A549 (cell line): ENCODE measurements at places on chromosomes 7 and 10.

DNA sequence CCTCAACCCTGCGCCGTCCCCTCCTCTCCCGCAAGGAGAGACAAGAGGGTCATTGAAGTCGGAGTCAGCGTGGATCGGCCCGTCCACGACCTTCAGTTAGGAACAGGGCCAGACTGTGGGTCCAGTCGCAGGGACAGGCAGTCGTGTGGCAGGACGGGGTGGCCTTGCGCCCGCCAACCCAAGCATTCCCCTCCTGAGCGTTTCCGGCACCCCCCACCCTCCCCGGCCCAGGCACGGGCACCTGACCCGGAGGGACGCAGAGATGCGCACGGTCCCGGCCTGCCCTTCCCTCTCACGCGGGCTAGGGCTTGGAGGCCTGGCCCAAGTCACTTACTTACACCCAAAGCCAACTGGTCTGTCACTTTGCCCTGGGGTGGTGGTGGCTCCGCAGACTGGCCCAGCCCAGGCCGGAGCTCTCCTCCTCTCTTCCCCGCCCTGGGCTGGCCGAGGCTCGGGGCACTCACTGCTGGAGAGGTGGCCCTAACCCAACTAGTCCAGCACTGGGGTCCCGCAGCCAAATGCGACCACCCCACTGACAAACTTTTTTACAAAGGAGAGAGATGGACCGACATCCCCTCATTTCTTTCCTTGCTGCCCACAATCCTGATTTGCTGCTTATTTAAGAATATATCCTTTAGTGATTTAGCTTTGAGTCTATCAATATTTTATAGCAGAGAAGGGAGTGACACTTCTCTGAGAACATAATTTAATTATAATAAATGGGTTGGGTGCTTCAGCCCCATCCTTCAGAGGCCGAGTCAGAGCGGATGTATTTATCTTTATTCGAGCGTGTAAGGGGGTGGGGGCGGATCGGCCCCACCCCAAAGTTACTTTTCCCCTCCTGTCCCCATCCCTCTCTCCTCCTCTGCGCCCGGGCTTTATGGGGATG is 1.2 kb upstream of the UNCX start:
- DNase-seq: no peak

DNA sequence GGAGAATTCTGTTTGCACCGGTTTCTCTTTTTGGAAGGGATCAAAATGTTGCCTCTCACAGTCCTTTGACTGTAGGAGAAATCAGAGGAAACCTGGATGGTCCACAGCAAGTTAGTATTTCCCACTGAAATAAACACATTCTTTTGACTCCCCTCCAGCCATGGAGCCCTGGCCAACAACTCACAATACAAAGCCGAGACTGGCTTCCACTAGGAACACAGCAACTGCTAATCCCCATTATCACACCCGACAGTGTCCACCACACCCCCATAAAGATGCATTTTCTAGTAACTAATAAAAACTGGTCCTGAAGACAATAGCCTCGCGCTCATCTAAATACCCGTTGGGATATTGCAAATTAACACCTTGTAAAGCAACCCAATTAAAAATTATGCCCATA is 798 bp upstream of the MACROH2A2 start:
- no peak for DNase-seq

DNA sequence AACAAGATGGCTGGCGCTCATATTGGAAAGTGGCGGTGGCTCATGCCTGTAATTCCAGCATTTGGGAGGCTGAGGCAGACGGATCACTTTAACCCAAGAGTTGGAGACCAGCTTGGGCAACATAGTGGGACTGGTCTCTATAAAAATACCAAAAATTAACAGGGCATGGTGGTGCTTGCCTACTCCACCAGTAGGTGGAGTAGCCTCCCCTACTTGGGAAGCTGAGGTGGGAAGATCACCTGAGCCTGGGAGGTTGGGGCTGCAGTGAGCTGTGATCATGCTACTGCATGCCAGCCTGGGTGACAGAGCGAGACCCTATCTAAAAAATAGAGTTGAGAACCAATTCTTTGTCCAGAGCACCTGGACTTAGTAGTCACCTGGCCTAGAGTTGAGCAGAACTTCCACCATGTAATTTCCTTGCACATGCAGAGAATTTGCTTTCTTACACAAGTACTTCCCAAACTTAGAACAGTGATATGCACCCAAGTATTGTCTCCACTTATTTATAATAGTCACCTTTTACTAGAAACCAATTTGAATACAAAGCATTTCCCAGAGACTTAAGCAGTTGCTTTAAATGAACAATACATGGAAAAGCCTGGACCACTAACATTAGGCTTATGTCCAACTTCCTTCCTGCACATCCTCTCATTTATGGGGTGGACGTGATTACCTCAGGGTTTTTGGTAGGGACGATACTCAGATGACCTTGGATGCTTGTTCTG is 15.9 kb downstream of the LAMB4 start:
- DNase-seq: peak; percentile 10

- no peak for DNase-seq
These were observed 2.0 kb downstream of the KAZALD1 start for GRCh38 chr10:101063548-101064414.

GRCh38 chr10:129760003-129760315 is 204.1 kb downstream of the EBF3 start:
- no peak for DNase-seq

GRCh38 chr10:70280099-70280498 is 3.7 kb downstream of the NPFFR1 start:
- no peak for DNase-seq

- no peak for DNase-seq
These were observed 163.5 kb upstream of the ZMIZ1 start for GRCh38 chr10:78905015-78905956.
